Amniotic stem cell (primary cell): ENCODE measurements at places on chromosomes 7 and 10.

GRCh38 chr7:85074-85882 is 107.1 kb upstream of the FAM20C start:
- no peak for DNase-seq

GRCh38 chr7:1123715-1124114 is 35.8 kb downstream of the GPER1 start:
- DNase-seq: no peak

DNA sequence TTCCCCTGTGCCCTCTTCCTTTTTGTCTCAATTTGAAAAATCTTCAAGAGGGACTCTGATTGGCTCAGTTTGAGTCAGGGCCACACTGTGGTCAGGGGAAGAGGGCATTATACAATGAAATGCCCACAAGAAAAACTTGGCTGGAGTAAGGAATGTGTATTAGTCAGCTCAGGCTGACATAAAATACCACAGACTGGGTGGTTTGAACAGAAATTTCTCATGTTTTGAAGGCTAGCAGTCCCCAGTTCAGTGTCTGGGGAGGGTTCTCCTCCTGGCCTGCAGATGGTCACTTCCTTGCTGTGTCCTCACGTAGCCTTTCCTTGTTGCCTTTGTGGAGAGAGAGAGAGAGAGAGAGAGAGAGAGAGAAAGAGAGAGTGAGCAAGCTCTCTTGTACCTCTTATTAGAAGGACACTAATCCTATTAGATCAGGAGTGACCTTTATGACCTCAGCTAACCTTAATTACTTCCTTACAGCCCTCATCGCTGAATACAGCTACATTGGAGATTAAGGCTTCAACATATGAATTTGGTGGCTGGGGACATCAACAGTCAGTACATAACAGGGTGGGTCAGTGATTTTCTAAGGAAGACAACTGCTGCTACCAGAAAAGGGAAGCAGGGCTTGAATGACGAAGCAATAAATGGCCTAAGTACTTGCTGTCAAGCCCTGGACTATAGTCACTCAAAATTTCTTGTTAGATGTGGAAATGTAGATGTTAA is 25.8 kb upstream of the FAM13C start:
- DNase-seq: no peak

GRCh38 chr7:146074195-146074765 is 42.3 kb upstream of the CNTNAP2 start:
- no peak for DNase-seq

GRCh38 chr10:12529976-12530375 is 180.6 kb downstream of the CAMK1D start:
- DNase-seq: no peak
